ENCODE measurements at places on chromosomes 13 and 19.

DNA sequence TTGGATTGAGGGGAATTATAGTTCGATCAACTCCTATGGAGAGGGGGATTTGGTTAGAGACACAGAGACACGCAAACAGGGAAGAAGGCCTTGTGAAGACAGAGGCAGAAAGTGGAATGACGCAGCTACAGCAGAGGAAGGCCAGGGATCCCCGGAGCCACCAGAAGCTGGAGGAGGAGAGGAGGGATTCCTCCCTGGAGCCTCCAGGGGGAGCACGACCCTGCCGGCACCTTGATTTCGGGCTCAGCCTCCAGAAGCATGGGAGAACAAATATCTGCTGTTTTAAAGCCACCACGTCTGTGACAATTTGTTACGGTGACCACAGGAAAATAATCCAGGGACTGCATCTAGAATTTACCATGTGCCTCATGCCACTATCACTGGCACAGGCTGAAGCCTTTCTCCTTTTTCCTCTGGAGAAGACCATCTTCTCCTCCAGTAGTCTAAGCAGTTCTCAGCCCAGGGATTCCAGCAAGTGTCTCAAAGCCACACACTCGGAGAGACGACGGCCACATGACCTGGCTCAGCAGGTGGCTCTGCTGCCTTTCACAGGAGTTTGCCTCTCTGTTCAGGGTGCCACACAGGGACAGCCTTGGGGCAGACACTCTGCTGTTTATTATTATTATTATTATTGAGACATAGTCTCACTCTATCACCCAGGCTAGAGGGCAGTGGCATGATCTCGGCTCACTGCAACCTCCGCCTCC, 39.9 kb upstream of the CCNE1 start:
- DNase-seq = no peak

DNA sequence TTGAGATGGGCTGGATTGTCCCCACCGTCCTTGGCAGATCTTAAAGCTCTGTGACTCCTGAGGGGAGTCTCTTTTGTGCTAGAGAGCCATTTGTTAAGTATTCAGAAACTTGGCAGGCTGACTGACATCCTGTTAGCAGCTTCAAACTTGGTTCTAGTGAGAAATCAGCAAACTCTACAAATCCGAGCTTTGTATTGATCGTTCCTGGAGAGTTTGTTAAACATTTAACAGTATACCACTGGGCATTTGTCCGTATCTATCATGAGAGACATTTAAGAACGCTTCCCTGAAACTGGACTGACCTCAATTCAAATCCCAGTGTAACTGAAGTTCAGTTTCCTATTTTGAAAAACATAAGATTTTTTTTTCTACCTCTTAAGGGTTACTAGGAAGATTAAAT, 3.1 kb downstream of the ATP12A start:
- no peak for DNase-seq

- DNase-seq = no peak
These were observed 10.9 kb upstream of the CBY2 start for GRCh38 chr13:45691251-45691650.

DNA sequence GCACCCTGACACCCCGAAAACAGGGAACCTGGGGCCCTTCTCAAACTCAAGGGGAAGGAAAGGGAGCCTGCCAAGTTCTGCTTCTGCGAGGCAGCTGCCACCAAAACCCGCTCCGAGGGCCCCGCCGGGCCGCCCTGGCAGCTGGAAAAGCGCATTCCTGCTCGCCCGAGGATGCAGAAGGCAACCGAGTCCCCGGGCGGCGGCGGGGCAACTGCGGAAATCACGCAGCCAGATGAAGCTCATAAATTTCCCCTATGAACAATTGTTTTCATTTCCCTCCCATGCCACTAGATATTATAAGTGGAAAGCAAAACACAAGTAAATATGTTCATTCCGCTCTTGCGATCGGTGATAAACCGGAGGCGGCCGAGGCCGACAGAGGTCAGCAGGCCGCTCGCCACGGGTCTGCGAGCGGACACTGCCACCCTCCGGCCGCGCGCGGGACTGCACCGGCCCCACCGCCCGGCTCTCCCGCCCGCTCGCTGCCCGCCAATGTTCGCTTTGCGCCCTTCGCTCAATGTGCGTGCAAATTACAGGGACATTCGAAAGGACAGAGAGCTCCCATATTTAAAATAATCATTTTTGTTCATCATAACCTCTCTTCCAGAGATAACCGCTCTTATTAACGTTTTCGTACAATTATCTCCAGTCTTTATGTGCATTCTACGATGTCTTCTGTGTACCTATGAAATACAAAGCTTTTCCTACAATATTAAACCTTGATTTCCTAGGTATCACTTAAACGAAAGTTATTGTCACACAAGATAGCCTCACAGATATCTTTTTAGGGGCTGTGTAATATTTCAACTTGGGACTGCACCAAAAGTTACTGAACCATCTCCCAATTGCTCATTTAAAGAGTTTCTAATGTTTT, 120.8 kb upstream of the ZNF507 start:
- DNase-seq = peak; percentile 20

DNA sequence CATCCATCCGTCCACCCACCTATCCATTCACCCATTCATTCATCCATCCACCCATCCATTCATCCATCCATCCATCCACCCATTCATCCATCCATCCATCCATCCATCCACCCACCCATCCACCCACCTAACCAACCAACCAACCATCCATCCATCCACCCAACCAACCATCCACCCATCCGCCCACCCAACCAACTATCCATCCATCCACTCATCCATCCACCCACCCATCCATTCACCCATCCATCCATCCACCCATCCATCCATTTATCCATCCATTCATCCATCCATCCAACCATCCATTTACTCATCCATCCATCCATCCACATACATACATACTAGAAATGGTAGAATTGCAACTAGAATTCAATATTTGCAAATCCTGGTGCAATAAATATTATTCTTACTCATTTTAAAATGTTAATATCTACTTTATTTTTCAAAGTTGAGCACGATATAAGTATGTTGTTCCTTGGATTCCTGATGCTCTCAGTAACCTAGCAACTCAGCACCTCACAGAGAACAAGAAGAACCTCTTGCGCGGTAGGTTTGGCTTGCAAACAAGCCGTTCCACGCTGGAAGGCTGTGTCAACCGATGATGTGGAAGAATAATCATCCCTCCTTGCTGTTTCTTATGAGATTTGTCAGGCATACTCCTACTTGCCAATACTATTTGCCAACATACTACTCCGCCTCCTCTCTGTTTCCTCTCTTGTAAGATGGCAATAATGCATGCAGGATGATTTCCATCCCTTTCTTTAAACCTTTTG, 111.7 kb downstream of the GNG7 start:
- DNase-seq = no peak

DNA sequence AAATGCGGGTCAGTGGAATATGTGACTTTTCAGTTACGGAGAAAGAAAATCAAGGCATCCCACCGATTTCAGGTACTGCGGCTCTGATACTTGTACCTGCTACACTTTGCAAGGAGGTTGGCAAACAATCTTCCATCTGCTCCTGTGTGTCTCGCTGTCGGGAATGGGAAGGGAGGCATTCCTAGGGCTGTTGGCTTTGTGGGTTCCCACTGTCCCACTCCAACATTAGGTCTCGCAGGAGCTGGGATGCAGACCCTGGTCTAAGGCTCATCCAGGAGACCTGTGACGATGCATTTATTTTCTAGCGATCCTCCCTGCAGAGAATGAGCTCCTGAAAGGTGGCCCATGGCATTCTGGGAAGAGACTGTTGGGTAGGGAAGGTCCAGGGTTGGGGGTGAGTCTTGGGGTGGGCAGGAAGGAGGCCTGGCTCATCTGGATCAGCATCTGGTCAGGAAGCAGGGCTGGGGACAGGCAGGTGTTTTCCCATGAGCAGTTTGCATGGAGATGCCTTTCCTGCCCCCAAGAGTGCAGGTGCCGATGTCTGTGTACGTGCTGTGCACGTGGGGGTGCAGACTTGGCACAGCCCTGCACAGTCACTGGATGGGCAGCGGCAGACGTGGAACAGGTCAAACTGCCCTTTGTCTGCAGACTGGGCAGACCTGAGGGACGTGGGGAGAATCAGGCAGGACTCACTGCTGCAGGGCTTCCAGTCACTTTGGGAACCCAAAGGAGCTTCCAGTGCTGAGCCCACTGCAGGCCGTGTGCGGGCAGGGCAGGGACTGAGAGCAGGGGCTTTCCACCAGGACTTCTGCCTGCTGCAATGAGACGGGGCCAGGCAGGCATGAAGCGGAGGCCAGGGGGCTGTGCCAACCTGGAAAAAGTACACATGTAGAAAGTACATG, 152.4 kb downstream of the TEX29 start:
- DNase-seq = no peak

DNA sequence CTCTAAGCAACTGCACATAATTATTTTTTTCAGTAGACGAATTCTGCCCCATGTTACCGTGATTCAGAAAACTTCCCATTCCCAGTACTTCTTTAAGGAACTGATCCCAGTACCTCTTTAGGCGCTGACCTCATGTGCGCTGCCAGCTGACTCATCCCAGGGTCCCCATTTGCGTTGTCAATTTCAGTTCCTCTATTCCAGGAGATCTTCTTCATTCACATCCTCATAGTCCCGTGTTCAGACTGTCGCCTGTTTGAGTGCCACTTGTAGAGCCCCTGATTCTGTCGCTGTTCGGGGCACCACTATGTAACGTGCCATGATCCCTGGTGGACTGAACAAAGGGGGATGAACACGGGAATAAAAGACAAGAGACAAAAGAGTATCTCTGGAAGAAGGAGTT, 16.4 kb downstream of the FPR3 start:
- no peak for DNase-seq

All from stimulated activated CD4-positive, alpha-beta T cell treated with anti-CD3 and anti-CD28 coated beads, TNF-alpha, amount 100 ng/mL, for 4 hours (primary cell).